ENCODE measurements at places on chromosomes 3 and 15.
A peak's percentile ranks its signal among the peaks of the same experiment; 100 is the strongest.

DNA sequence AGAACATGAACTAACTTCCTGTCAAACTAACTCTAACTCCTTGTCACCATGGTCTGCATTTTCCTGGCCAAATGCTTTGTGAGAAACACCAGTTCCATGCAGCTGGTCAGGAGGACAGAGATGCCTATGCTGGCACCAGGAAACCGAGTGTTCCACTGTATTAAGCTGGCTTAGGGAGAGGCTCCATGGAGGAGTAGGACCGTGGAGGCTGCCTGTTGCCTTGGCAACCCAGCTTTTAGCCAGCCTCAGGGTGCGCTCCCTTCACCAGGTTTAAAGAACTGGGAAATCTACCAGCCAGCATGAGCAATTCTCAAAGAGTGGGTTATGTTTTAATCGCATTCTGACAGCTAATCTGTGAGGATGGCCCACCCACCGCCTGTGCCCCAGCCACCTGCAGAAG, 394.1 kb downstream of the OCA2 start:
- DNase-seq: no peak

GRCh38 chr15:94398001-94398400, 166.6 kb downstream of the MCTP2 start:
- no peak for DNase-seq

DNA sequence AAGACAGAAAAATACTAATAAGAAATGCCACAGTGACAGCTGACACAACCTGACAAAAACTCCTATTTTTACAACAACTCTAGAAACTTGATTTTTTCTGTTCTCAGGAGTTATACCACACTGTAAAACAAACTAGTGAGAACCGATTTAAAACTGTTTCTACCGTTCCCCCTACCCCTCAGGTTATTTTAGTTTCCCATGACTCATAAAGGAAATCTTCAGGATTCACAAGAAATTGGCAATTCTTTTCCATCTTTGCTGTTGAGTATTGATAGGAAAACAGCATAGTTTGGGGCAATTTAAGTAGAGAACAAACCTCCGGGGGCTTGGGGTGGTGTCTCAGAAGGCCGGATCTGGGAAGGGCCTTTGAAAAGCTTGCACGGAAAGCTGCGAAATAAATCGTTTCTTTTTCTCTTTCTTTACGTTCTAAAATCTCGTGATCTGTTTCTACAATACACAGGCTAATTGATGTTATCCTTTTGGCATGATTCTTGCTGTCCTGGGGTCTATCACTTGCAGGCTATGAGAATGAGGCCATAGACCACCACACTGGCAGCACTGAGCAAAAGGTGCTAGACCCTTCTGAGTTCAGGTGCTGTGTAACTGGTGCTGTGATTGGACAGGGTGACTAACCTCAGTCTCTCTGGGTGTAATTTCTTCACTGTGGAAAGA, 89.3 kb downstream of the LPP start:
- DNase-seq: no peak

GRCh38 chr15:60704129-60704528, 225.2 kb upstream of the ICE2 start:
- peak; percentile 21 for DNase-seq

DNA sequence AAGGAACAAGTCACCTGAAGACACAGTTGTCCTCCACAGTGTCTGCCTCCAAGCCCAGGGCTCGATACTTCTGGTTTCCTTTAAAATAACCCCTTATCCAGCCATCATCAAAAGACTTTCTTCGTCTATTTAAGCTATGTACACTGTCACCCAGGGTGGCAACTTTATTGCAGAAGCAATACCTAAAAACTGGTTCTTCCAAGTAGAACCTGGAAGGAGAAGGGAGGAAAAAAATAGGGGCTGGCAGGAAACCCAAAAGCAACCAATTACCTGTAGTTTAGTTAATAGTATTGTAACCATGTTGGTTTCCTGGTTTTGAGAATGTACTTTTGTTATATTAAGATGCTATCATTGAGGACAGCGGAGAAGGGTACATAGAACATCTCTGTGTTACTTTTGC, 33.7 kb downstream of the ITGB5 start:
- DNase-seq: no peak

DNA sequence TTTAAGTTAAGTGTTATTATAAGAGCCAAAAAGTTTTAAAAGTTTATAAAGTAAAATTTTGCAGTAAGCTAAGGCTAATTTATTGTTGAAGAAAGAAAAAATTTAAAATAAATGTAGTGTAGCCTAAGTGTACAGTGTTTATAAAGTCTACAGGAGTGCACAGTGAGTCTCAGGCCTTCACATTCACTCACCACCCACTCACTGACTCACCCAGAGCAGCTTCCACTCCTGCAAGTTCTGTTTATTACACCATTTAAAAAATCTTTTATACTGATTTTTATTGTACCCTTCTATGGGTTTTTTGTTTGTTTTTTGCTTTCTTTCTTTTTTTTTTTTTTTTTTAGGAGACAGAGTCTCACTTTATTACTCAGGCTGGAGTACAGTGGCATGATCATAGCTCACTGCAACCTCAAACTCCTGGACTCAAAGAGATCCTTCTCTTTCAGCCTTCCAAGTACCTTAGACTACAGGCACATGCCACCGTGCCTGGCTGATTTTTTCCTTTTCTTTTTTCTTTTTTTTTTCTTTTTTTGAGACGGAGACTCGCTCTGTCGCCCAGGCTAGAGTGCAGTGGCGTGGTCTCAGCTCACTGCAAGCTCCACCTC, 25.9 kb downstream of the CSTA start:
- no peak for DNase-seq

- no peak for DNase-seq
Measured at GRCh38 chr15:67199391-67199790, 55.1 kb downstream of the AAGAB start.

DNA sequence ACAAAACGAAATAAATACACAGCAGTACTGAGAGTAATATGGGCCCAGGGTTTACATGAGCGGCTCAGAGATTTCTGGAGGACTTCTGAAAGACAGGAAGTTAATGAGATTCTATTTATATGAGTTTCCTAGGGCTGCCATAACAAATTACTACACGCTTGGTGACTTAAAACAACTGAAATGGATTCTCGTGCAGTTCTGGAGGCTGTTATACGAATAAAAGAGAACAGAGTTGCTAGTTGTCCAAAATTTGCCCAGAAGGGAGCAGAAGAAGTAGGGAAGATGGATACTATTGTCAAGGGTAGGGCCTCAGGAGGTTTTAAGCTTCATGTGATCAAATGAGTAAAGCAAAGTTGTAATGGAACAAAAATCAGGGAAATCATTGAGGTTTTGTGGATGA, 173.1 kb upstream of the LYSMD4 start:
- DNase-seq: no peak

DNA sequence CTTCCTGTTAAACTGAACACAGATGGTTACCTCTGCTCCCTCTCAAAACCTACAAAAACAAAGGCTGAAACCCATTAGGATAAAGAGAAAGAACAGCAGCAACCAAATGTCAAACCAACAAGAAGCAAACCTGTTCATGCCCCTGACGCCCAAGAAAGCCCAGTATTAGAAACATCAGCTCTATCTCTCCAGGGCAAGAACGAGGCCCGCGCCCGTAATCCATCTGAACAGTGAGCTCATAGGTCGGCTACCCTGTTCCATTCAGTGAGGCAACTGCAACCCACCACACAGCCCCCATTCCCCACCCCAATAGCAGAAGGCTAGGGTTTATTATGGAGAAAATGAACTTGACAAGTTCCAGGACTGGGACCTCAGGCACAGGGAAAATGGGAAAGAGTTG, 10.0 kb downstream of the LSG1 start:
- no peak for DNase-seq

GRCh38 chr15:25852661-25853524, 10.2 kb downstream of the ATP10A start:
- no peak for DNase-seq

DNA sequence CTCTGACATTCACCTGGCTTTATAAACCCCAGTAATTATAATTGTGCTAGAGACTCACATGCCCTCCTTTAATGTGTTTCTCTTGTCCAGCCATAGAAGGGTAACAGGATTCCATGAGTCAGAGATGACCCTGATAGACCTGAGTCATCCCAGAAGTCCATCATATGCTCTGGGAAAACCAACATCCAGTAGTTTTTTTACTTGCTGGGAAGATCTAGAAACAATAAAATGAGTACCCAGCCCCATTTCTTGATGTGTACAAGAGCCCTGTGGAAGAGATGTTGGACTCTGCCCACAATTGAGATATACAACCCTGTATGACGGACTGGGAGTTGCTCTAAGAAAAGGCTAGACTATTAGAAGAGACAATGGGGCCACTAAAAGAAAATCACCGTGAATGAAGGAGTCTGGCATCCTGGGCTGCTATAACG, 22.4 kb upstream of the THUMPD3 start:
- DNase-seq: no peak

GRCh38 chr15:41944313-41944940, 27.9 kb downstream of the EHD4 start:
- DNase-seq: no peak

DNA sequence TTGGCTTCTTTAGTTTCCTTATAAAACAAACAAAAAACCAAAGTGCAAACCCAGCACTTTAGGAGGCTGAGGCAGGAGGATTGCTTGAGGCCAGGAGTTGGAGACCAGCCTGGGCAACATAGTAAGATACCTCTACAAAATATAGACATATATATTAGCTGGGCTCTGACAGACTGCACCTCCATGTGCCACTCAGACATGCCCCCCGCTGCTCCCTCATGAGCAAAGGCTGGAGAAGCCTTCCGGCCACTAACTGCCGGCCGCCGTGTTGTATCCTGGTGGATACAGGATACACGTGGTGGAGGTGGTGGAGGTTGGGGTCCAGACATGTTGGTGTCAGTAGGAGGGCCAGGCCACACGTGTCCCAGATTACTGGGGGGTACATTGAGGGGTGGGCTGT, 29.4 kb upstream of the CCR4 start:
- DNase-seq: no peak

DNA sequence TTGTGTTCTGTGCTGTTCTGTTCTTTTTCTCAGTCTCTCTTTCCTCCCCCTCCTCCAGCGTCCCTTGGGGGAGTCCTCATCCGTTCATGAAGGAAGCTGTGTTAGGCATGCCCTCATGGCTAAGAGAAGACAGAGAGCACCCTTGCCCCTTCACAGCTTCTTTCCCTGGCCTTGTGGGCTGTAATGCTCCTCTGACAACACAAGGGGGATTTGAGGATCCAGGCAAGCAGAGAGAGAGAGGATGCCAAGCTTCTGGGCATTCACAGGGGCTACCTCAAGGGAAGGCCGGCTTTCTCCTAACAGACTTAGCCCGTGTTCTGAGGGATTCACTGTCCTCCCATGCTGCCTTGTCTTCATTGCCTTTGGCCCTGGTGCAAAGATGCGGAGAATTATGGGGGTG, 389.5 kb downstream of the LRTM1 start:
- no peak for DNase-seq

DNA sequence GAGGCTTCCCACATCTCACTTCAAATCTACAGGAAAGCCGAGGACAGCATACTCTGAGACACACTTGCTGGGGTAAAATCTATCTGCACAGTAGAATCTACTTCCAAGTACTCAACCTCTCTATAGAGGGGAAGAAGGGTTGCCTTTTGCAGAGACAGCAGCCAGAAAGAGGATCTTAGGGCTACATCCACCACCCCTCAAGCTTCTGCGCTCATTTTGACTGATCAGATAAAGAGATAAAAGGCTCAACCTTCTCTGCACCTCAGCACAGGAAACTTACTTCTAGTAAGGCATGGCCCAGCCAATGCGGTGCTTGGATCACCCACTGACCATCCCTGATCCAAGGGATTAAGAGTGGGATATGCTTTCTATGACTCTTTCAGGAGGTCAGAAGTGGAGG, 6.9 kb upstream of the SLC9A9 start:
- DNase-seq: no peak

- DNase-seq: no peak
Measured at GRCh38 chr3:16604887-16605602, at the start of gene DAZL. TSS of gene DAZL (minus strand) at chr3:16605423. CDS start at chr3:16605205, 218 bp downstream.

GRCh38 chr3:42369304-42369703, 41.1 kb downstream of the LYZL4 start:
- DNase-seq: no peak

- no peak for DNase-seq
Measured at GRCh38 chr15:47794252-47794914, 77.1 kb downstream of the SEMA6D start.

- DNase-seq: no peak
Measured at GRCh38 chr3:131988209-131988608, 46.6 kb downstream of the CPNE4 start.

DNA sequence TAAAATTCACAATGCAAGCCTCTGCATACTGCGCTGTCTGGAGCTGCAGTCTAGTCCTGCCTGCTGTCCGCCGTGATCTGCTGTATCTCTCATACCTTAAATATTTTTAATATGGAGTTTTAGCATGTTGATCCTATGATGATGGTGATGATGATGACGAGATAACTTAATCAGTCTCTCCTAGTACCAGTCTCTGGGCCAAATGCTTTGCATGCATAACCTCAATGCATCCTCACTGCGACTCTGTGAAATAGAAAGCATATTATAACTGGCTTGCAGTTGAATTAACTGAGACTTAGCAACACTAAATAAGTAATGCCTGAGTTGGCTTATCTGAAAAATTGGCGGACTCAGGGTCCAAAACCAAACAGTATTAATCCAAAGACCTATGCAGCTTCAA, 38.4 kb upstream of the BCHE start:
- DNase-seq: no peak

GRCh38 chr3:193621127-193621526, 28.1 kb downstream of the OPA1 start:
- no peak for DNase-seq
